ENCODE measurements at places on chromosomes 12 and 14.

DNA sequence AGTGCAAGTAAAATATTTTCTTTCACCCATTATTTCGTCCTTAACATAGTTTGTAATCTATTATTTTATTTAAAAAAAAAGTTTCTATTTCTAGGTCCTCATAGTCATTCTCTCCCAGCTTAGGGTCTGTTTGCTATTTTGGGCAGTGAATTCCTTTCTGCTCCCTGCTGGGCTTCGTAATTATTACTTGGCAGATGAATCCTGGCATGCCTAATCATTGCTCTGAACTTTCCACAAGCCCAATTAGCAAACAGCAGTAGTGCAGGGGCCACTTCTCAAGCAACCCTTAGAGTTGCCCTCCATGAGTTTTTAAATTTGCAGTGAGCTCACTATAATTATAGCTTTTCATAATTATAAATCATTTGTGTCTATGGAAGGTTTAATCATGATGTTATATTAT, 1378.3 kb upstream of the SEL1L start:
- DNase-seq, result no peak

DNA sequence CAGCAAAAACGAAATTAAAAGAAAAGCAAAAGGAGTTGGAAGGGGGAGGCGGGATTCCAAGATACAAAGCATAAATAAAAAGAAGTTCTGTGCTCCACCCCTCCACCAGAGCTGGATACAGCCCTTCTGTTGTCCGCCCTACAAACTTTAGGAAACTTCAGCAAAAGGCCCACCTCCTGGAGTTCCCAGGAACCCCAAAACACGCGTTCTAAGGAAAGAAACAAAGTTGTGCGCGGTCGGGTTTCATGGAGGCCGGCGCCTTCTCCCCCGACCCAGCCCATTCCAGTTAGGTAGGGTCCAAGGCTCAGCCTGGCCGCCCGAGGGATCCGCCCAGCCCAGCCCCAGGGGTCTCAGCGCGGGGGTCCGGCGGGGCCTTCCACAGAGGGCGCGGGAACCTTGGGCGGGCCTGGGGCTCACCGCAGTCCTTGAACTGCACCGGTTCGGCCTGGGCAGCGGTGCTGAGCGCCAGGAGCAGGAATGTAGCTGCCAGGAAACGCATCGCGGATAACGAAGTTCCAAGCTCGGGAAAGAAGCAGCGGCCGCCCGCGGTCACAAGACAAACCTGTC, at the start of gene NPC2:
Gene NPC2, minus strand, starts transcription at position 530 of the 567 bp plus-strand sequence. Its CDS starts 31 bp downstream, at position 499.
- DNase-seq, result no peak

- peak; percentile 70 for DNase-seq
Measured at GRCh38 chr14:30521899-30522736, 36.8 kb upstream of the G2E3 start.

- DNase-seq, result no peak
Measured at GRCh38 chr12:15839041-15839440, 43.1 kb upstream of the STRAP start.

DNA sequence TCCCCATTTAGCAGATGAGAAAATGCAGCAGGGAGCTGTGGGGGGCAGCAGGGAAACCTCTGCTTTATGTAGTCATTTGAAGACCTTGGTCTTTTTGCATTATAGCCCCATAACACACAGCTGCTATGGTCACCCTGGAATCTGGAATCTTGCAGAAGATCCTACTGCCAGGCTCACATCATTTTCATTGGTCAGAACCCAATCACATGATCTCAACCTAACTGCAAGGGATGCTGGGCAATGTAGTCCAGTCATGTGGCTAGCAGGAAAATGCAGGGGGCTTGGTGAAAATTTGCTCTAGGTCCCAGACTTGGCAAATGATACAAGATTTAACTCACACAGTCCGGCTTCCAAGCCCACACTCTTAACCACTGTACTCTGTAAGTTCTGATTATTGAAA, 1028.7 kb downstream of the AACS start:
- no peak for DNase-seq

DNA sequence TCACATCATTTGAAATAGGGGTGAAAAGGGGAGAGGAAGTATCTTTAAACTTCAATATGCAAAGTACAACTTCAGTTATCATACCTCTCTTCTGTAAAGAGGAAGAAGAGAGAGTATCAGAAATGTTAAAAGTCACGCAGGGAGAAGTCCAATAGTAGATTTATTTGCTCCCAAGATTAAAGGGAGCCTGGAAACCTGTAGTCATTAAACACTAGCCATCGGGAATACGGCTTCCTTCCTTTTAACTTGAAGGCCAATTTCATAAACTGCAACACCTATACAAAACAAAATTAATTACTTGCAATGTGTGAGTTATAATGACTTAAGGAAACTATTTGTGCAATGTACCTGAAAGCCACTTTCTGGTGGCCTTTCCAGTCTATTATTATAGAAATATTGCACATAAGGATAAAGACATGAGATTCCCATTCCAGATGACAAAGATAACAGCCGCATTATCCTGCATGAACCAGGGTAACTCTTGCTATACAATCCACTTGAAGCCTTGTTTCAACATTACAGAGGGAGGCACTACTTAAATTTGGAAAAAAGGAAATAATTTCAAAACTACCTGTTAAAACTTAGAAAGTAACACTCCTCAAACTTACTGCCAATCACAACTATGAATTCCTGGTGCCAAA, 4.6 kb downstream of the BTG1 start:
- no peak for DNase-seq

DNA sequence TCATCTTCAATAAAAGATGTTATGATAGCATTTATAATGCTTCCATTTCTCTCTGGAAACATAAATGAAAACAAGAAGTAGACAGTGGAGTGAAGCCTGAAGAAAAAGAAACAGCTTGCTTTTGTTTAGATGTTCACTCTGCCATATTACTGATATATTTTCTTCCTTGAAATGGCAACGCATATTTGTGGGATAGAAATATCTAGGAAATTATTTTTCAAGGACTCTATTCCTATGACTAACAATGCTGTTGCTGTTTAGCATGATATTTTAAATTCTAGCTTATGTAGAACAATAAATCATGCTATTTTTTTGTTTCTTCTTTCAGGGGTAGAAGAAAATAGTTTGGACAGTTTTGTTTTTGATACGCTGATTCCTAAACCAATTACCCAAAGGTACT, 359.0 kb downstream of the NAV3 start:
- no peak for DNase-seq

DNA sequence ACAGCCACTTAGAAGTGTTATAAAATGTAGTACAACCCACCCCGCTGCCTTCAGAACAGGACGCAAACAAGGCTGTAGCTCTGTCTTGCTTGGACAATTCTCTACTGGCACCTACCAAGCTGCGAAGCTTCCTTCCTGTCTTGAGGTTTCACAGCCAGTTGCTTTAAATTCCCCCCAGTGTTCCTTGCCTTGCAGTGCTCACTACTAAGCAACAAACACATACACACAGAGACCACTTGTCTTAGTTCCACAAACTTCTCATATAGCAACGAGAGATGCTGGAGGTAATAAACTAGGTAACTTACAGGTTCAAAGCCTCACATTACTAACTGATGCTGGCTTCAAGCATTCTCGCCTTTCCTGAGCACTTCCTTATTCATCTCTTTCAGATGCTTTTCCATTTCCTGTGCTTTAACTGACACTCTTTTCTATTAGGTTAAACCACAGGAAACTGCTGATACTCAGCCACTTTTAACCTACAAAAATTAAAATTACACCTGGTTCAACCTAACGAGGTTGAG, 91.5 kb upstream of the PTGDR start:
- DNase-seq, result no peak

GRCh38 chr14:45526715-45527549, 273.9 kb upstream of the MIS18BP1 start:
- DNase-seq, result peak; percentile 81

- DNase-seq, result no peak
Measured at GRCh38 chr12:30614031-30614430, 81.6 kb downstream of the IPO8 start.

GRCh38 chr14:96059519-96060135, 20.5 kb downstream of the C14orf132 start:
- no peak for DNase-seq

- no peak for DNase-seq
Measured at GRCh38 chr12:124582108-124582424, 14.7 kb upstream of the NCOR2 start.

- no peak for DNase-seq
Measured at GRCh38 chr12:115094163-115094816, 410.3 kb upstream of the TBX3 start.

DNA sequence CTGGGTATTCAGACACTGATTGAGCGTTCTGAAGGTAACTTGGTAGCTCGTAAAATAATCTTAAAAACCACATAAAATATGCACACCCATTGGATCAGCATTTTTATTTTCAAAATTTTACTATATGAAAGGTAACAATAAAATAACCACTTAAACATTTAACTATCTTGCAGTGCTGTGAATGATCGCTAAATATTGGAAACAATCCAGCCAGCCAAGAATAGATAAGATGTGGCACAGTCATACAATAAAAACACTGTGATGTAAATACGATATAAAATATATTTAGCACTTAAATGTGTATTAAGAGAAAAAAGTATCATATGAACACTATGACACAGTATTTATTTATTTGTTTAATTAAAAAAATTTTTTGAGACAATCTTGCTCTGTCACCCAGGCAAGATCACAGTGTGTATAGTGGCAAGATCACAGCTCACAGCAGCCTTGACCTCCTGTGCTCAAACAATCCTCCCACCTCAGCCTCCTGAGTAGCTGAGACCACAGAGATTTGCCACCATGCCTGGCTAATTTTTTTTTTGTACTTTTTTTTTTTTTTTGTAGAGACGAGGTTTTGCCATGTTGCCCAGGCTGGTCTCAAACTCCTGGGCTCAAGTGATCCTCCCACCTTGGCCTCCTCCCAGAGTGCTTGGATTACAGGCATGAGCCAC, 39.4 kb downstream of the SDR9C7 start:
- DNase-seq, result no peak

All from T47D (cell line).